ENCODE measurements at places on chromosomes 4 and X. TPM values are rescaled to one million over a fixed set of nuclear protein-coding genes. Genes with fewer than 3 reads are reported as not detected.

The SHROOM4 gene
- total RNA-seq: 3.0 TPM

The CT45A2 gene
- total RNA-seq: not detected

The CLCN5 gene
- 8.7 TPM for total RNA-seq

The IL3RA gene
- total RNA-seq: not detected

The CLCN3 gene
- total RNA-seq: 27.0 TPM

The REPS2 gene
- 1.2 TPM for total RNA-seq

The FDCSP gene
- total RNA-seq: not detected

The TMEM31 gene
- not detected for total RNA-seq

The SLC10A6 gene
- total RNA-seq: not detected

The RBM46 gene
- 0.09 TPM for total RNA-seq

The CXorf49 gene
- not detected for total RNA-seq

The POLN gene
- total RNA-seq: 1.5 TPM

The TBC1D25 gene
- total RNA-seq: 3.1 TPM

The GASK1B gene
- not detected for total RNA-seq

The PLXNB3 gene
- 0.25 TPM for total RNA-seq
